Osteoblast (primary cell): ENCODE measurements at places on chromosomes 12 and 14. TPM values are rescaled to one million over a fixed set of nuclear protein-coding genes. Genes with fewer than 3 reads are reported as not detected.
A peak's percentile ranks its signal among the peaks of the same experiment; 100 is the strongest.

The CATSPERB gene
- total RNA-seq, result not detected in 2 replicates

- no peak for DNase-seq
These were observed 76.2 kb downstream of the TMTC3 start for GRCh38 chr12:88218293-88218692.

GRCh38 chr12:70486588-70486987 is 120.5 kb downstream of the KCNMB4 start:
- DNase-seq, result no peak

- peak; percentile 72 for DNase-seq
These were observed 10.5 kb upstream of the NR2C1 start for GRCh38 chr12:95083938-95084337.

The LRFN5 gene
- total RNA-seq, result under 0.01 and 0.36 TPM in 2 replicates

DNA sequence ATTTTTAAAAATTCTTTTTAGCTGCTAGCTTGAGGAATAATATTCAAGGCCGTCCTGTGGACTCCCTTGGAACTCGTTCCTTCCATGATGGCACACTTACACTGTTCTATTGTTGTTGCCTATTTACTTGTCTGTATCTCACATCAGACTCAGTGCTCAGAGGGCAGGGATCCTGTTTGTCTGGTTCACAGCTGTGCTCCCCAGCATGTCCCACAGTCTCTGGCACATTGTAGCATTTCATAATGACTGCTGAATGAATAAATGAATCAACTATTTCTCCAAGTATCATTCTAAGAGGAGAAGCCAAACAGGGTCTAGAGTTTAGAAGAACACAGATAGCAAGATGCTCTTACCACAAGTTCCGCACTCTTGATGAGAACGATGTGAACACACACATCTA is 48.0 kb downstream of the NTN4 start:
- no peak for DNase-seq

DNA sequence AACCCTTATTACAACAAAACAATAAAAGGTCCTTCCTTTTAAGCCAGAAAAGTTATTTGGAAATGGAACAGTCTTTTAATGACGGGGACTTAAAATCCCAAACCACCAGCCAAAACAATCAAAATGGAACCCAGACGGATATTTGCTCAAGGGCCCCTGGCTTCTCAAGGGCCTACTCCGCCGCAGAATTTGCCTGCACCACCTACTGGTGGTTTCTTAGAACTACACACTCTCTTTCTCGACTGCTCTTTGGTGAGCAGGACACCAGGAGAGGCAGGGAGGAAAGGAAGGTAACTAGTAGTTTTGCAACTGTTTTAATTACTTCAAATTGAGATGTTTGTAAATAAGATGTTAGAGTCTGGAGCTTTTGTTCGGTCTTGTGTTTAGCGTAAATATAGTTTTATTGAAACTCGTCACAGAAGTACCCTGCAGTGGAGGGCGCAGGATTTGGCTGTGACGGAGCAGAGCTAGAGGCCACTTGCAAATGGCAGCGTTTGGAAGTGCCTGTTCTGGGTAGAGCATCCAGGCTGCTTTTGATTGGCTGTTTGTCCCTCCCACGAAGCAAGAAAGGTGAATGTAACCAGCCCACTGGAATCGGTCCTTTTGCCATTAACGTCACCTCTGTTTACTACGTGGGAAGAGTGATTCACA is 238.5 kb downstream of the CACNA1C start:
- no peak for DNase-seq

DNA sequence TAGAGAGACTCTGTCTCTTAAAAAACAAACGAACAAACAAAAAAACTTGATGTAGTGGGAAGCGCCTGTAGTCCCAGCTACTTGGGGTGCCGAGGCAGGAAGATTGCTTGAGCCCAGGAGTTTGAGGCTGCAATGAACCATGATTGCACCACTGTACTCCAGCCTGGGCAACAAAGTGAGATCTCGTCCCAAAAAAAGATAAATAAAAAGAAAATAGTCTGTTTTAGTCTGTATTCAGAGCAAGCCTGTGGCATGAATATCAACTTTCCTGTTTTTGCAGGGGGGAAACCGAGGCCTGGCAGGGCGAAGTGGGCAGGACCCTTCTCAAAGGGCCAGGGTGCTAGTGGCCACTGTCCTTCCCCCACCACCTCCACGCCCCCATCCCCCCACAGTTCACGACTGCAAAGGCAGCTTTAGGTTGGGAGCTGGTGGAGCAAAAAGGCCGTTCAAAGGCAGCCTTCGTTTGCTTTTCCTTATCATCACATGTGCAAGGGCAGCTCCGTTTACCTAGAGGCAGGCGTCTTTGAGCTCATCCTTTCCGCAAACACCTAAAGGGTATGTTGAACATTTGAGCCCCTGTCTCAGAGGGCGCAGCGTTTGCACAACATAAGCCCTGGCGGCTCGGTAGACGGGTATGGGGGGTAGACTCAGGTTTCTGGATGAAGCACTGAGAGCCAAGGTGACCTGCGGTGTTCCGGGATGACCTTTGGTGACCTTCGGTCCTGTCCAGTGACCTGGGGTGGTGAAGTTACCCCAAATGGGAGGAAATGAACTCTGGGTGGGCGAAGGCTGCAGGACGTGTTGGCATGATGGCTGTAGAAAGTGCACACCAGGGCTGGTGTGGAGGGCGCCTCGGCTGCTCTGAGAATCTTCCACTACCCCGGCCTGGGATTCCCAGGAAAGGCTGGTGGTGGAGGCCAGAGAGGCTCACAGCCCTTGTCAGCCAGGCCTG is 8.7 kb upstream of the MEG3 start:
- peak; percentile 55 for DNase-seq

DNA sequence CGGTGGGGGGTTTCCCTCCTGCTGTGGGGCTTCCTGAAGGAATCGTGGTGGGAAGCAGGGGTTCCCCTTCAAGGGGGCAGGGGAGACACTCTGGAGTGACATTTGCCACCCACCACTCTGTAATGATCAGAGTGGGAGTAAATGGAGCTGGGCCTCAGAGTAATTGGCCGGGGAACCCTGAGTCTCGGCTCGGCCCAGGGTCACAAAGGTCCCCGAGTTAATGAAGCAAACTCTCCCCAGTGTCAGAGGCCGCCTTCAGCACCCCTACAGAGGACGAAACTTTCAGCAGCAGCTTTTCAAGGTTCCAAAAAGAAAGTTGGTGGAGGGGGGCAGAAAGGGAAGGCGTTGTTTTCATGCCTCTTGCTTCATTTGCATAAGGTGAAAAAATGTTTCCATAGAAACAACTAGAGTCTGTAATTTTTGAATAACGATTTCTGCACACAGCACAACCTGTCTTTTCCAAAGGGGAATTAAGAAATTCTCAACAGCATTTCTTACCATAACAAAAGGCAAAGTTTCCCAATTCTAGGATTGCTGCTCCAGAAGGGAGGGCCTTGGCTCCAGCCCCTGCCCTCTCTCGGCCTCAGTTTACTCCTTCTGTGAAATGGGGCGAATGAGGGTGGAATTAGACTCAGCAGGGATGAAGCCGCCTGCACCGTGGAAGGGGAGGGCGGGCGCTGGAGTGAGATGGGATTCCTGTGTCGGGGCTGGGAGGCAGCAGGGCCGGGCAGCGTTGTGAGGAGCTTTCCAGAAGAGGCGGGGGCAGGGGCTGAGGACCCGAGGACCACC is 67.0 kb upstream of the BEGAIN start:
- peak; percentile 42 for DNase-seq

DNA sequence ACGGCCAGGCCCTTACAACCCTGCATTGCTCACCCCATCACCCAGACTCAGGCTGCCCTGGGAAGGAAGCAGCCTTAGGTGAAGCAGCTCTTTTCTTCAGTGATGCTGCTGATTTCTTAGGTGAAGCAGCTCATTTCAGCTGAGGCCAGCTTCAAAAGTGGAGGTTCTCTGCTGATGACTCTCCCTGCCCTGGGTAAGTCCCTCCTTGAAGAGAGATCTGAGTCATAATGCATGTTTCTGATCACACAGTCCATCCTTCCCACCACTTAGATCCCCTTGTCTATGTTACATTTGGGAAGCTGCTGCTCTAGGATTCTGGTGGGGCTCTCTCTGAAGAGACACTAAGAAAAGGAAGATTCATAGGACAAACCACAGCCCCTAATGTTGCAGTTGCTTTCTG is 17.2 kb upstream of the ZNF140 start:
- DNase-seq, result no peak

The BEST3 gene
- total RNA-seq, result under 0.01 TPM in 1 of 2 replicates, not detected in the other

DNA sequence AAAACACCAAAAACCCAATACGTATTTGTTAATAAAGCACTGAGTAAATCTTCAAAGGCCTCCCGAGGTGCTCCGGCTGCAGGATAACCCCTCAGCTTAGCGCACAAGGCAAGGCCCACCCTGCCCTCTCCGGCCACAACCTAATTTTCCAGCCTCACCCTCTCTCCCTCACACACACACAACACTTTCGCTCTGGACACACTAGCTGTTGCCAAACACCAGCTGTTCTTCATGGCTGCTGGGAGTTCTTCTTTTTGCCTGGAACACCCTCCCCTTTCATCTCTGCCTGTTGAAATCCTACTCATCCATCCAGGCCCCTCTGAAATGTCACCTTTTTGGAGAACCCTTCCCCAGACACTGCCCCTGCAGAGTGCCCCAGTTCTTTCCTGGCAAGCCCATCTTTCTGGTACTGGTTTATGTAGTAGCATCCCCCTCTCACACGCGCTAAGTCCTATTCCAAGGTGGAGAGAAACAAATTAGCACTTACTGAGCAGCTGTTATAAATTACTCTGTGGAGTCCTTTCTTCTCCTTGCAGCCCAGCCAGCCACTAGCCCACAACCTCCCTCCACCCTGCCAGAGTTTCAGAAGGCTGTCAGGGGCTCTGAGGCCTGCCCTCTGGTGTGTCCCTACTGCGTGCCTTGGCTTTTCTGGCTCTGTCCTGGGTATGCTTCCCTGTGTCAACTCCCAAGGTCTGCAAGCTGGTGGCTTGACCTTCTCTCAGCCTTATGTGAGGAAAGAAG is 805 bp upstream of the CRACR2A start:
- peak; percentile 82 for DNase-seq

- peak; percentile 41 for DNase-seq
These were observed 15.5 kb upstream of the IRF2BPL start for GRCh38 chr14:77043984-77044485.

The DNAJC22 gene
- 0.29 and 1.1 TPM in 2 replicates for total RNA-seq

GRCh38 chr12:130920723-130921381 is 32.9 kb upstream of the ADGRD1 start:
- no peak for DNase-seq

The POP5 gene
- total RNA-seq, result 19.4 and 26.8 TPM in 2 replicates

GRCh38 chr12:45708901-45709300 is 20.6 kb upstream of the ARID2 start:
- DNase-seq, result no peak

- DNase-seq, result peak; percentile 97
These were observed 707 bp downstream of the DHRS1 start for GRCh38 chr14:24298892-24299254.

DNA sequence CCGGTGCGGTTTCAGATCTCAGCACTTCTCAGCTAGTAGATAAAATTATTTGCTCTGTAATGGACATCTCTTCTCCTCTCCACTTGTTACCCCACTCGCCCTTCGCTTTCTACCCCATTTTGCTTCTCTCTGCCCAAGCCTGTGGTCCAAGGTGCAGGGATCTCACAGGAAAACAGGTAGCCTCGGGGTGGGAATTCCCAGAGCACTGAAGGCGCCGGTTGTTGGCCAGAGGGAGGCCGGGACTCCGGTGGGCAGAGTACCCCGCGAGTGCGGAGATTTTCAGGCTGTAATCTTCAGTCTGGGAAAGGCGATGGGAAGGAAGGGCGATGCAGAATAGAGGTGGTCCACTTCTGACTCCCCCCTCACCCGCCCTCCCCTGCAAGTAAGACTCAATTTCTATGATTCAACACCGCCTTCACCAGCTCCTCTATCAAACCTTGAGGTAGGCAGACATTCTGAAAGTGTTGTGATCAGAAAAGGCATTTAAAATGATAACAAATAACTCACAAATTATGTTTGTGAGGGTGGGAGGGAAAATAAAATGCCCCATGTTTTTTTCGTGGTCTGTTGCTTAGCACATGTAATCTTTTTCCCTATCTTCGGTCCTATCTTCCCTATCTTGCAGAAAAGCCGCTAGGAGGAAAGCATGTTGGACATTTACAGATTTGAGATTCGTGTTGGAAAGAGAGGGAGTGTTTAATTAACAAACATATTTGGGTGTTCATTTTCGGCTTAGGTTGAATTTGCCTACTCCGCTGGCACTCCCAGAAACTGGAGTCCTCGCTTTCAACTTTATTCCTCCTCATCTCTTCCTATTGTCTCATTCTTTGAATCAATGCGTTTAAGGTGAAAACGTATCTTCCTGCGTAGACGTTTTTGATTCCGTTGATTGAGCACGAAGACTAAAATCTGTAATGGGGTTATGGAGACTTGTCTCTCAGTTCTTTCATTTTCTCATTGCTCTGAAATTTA is 8.5 kb downstream of the FOXG1 start:
- DNase-seq, result no peak
